ENCODE measurements at places on chromosomes 2 and 18. TPM values are rescaled to one million over a fixed set of nuclear protein-coding genes. Genes with fewer than 3 reads are reported as not detected.
A peak's percentile ranks its signal among the peaks of the same experiment; 100 is the strongest.

DNA sequence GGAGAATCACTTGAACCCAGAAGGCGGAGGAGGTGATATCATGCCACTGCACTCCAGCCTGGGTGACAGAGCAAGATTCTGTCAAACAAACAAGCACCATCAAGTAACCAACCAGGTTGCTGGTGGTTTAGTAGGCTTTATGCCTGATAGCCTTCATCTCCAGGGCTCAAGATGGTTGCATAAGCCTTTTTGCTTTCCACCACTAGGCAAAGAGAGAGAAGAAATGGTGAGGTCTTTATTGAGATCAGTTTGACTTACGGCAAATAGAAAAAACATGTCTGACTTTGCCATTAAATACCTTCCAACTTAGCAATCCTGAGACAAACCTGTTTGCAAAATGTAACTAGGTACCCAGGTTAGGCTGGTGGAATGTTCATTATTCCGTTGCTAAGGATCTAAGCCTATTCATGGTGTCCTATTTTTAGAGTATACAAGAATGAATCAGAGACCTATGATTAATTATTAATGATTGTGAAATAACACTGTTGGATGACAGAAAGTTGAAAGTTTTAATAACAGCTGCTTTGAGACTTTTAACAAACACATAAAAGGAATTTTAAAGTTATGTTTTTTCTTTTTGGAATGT is 53.5 kb upstream of the SLC38A11 start:
- no peak for DNase-seq

- no peak for DNase-seq
Measured at GRCh38 chr18:34921226-34921625, 120.0 kb upstream of the MAPRE2 start.

- DNase-seq, result no peak
Measured at GRCh38 chr2:58594175-58594574, 353.1 kb upstream of the FANCL start.

- DNase-seq, result peak; percentile 29
Measured at GRCh38 chr2:1538663-1539062, 125.4 kb downstream of the TPO start.

GRCh38 chr18:50061876-50062517 is 132.9 kb downstream of the MYO5B start:
- DNase-seq, result no peak

DNA sequence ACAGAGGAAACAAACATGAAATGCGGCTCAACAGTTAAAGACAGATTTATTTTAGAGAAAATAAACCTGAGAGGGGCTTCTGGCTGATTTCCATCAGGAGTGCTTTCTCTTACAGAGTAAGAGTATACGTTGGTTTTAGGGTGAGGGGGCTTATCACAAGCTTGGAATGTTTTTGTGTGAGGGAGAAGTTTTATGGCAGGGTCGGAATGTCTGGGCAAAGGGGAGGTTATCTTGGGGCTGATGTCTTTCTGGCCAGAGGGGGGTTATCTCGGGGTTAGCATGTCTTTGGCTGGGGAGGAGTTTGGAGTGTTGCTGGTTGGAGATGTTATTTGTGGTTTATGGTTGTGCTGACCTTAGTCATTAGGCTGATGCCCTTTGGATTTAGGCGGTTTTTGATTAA is 22.1 kb downstream of the PTRHD1 start:
- DNase-seq, result no peak

- DNase-seq, result no peak
Measured at GRCh38 chr2:129849559-129850160, 129.8 kb upstream of the RAB6C start.

DNA sequence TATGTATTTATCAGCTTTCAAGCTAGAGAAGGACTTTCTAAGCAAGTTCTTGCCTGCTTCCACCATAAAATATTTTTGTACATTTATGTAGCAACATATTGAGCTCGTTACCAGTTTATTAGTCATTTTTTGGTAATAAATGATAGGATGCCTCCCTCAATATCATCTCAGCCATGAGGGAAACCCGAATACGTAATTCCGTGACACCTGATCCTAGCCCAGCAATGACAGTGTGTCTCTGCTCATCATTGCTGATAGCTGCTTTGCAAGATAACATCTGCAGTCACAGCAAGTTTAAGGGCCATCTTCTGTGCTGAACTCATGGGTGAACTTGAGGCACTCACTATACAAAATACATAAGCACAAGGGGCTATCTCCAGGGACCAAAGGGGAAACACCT is 62.2 kb downstream of the COL6A3 start:
- no peak for DNase-seq

- no peak for DNase-seq
Measured at GRCh38 chr18:2171840-2172625, 399.3 kb downstream of the METTL4 start.

DNA sequence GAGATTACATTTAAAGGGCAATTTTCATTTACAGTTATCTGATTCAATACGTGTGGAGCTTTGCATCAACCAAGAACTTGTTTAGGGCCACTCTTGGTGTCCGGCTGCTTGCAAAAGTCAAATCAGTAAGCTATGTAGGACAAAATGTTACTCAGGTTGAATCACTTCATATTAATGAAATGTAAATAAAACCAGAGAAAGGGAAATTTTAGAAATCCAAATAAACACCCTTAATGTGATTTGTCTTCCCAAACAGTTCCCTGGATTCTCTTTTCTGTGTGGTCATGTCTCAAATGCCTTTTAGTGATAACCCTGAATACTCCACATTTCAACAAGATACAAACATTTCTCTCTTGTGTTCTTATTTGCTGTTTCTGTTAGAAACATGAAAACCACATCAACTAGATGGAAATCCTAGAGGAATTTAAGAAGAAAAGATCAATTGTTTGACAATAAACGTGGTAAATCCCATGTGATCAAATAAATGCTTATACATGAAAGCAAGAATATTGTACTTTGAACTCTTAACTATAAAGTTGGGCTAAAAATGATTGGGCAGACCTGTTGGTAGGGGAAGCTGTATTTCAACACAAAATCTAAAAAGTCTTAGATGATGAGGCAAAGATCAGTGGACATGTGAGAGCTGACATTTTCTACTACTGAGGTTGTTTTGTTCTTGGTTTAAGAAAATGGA is 101.3 kb downstream of the CDC42EP3 start:
- no peak for DNase-seq

- DNase-seq, result no peak
Measured at GRCh38 chr2:113769555-113769954, 13.1 kb upstream of the SLC35F5 start.

PIEZO2 gene
- not detected for total RNA-seq

ERMN gene
- total RNA-seq, result 3.5 TPM

WDR33 gene
- 63.7 TPM for total RNA-seq

HDHD2 gene
- 35.2 TPM for total RNA-seq

ASXL3 gene
- total RNA-seq, result not detected

DLX2 gene
- not detected for total RNA-seq

Data from activated CD4-positive, alpha-beta memory T cell treated with anti-CD3 and anti-CD28 coated beads, Interleukin-2, amount 10 ng/mL, durations not matched to agents 7 days and 5 days (primary cell).